Smooth muscle cell of trachea (primary cell): ENCODE measurements at places on chromosomes 13 and 19. TPM values are rescaled to one million over a fixed set of nuclear protein-coding genes. Genes with fewer than 3 reads are reported as not detected.

Gene SLAIN1
- total RNA-seq = 0.15 and 0.17 TPM in 2 replicates

Gene PCCA
- total RNA-seq = 34.7 and 40.7 TPM in 2 replicates

Gene SIGLEC11
- total RNA-seq = not detected in 2 replicates

Gene ZFP82
- total RNA-seq = 7.6 and 8.9 TPM in 2 replicates

Gene S1PR2
- 37.7 and 70.8 TPM in 2 replicates for total RNA-seq

Gene PAK4
- total RNA-seq = 7.8 and 11.8 TPM in 2 replicates

Gene SLC10A2
- total RNA-seq = not detected in 2 replicates

Gene ZNF600
- total RNA-seq = 3.3 and 4.7 TPM in 2 replicates

Gene PSG1
- 0.58 and 1.8 TPM in 2 replicates for total RNA-seq

Gene PPP1R13L
- total RNA-seq = 1.5 and 2.2 TPM in 2 replicates
